ENCODE measurements at places on chromosomes 3 and 15.

GRCh38 chr3:186453531-186453930 is 90.6 kb downstream of the CRYGS start:
- no peak for DNase-seq

GRCh38 chr3:24355806-24356205 is 138.8 kb downstream of the THRB start:
- no peak for DNase-seq

GRCh38 chr15:82963471-82964341 is 11.2 kb upstream of the HOMER2 start:
- DNase-seq: no peak

DNA sequence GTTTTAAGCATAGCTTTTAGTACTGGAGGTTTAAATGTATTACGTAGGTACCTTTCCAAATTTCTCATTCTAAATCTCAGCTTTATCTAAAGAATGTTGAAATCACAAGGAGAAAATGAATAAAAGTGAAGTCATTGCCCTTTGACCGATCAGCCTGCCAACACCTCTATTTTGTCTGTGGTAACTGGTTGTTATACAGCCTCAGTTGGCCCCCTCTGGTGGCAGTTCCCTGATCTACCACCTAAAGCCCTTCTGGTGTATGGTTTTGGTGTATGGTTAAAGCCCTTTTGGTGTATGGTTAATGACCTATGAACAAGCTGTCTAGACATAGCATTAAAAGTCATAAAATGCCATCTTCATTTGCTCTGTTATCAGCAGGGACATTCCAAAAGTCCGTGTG is 378.2 kb upstream of the AZI2 start:
- DNase-seq: no peak

DNA sequence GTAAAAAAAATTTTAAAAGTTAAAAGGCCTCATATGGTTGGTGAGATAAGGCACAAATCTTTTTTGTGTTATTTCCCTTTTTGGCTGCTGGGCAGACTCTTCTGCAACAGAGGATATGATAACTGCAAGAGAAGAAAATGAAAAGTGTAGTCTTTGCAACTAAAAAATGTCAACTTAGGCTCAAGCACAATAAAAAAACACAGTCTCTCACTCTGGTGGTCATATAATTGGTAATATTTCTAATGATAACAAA is 15.4 kb downstream of the COMMD2 start:
- no peak for DNase-seq

- DNase-seq: no peak
Observed at GRCh38 chr3:155227141-155227540, 66.3 kb downstream of the STRIT1 start.

GRCh38 chr3:157469561-157470294 is 33.1 kb downstream of the PTX3 start:
- no peak for DNase-seq

DNA sequence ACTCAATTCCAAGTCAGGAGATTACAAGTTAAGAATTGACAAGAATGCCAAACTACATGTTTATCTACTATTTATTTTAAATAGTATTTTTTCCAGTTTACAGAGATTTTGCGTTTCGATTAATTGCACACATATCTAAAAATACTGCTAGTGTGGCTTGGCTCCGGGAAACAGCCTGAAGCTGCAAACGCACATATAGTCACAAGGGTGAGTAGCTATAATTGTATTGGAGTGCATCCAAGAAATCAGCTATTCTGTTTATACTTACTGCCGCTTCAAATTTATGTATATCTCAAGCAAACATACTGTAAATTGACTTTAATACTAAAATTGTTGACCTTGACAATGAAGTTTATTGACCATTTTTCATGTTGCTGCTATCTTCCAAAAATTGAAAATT is 77.0 kb upstream of the PLSCR5 start:
- DNase-seq: no peak

DNA sequence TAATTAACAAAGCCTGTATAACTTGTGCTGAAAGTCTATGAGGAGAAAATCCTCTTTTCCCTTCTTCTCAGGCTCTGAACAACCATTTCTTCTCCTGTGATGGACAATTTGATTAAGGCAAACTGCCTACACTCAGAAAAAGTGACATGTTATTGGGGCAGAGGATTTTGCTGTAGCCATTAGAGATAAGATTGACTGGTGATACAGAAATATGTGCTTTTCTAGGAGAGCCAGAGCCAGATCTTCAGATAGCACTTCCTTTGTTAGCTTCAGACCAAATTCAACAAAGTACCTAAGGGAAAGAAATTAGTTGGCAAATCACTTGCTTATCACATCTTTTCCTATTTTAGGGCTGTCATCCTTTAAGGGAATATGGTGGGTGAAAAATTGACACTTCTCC is 259.9 kb downstream of the ARPP21 start:
- no peak for DNase-seq

GRCh38 chr15:96160269-96160668 is 170.2 kb upstream of the NR2F2 start:
- no peak for DNase-seq

DNA sequence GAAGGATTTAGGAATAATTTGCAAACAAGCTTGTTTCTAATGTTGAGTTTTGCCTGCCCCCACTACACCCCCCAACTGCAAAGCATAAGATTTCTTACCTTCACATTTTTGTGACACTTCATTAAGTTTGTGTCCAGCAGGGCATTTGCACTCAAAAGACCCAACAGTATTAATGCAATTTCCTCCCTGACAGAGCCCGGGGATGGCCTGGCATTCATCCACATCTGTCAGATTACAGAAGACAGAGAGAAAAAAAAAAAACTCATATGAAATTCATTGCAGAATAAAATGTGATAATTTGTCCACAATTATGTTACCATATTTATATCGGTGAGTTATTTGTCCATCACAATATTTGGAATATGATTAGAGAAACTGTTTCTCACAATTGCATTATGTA is 111.5 kb downstream of the FBN1 start:
- DNase-seq: no peak

DNA sequence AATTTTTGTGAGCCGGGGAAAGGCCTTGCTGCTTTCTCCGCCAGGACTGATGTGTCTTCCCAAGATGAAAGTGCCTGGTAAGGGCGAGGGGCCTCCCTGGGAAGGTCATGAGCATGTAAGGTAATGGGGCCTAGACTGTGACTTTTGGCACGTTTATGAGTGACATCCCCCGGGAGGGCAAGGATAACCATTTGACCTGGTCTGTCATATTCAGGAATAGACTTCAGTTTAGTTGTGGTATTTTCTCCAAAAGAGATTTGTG is 631 bp upstream of the CNBP start:
- DNase-seq: no peak

DNA sequence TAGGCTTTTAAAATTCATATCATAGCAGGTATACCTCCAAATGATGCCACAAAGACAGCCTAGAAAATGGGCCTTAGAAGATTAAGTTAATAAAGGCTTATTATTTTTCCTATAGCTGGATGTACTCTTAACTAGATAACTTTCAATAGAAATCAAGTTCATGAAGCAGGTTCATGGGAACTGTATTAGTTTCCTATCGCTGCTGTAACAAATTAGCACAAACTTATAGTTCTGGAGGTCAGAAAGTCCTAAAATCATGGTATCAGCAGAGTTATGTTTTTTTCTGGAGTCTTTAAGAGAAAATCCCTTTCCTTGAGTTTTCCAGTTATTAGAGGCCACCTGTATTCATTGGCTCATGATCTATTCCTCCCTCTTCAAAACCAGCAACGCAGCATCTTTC is 269.9 kb downstream of the TIGIT start:
- DNase-seq: no peak

DNA sequence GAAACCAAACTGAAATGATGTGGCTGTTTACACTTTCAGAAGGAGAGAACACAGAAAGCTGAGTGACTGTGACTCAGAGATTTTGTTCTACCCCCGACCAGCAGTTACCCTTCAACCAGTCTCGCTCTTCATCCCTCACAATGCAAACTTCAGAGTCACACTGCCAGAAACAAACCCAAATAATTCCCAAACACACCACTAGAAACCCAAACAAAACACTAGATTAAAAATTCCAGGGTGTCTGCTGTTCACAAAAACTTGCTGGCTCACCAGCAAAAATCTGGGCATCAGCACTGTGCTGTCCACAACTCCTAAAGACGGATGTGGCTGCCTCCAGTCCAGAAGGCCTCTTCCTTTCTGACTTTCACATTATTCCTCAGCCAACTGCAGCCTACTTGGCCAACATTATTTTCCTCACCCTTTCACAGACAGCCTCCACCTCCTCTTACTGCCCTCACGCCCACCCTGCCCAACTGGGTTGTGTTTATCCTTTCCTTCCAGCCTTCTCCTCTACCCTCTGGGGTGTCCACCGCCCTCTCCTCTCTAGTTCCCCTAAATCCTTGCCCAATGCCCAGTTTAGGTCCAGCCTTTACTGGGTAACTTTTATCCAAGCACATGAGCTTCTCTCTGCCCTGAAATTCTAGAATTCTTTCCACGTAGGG is 71.4 kb downstream of the MECOM start:
- DNase-seq: no peak
